ENCODE measurements at places on chromosomes 6 and 20.

DNA sequence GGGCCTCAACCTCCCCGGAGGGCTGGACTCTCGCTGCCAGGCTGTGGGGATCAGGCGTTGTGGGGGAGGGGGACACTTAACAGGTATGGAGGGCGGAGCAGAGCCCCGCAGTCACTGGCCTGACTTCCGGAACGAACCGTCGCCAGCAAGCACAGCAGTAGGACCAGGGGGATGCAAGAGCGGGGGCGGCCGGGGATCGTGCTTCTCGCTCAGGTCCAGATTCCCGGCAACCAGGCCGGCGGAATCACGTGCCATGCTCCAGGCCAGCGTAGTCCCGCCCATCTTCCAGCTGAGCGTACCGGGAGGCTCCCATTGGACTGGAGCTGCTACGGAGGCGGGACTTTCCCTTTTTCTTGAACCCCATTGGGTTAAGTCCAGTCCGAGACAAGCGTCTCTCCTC is 10.0 kb upstream of the POU5F1 start:
- DNase-seq: peak; percentile 33

DNA sequence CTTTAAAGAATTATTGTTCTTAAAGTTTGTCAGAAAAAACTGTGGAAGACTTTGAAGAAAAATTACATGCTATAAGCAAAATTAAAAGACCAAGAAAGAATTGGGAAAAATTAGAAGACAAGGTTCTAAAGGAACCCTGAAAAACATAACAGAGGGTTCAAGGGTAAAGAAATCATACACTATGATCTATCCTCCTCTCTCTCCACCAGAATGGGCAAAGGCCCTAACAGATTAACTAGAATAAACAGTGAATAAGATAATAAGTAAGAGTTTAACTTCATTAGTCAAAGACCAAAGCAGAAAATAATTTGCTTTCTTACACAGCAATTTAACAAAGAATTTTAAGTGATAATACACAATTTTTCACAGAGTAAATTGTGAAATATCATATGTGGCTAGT is 201.2 kb upstream of the PDE10A start:
- DNase-seq: no peak

DNA sequence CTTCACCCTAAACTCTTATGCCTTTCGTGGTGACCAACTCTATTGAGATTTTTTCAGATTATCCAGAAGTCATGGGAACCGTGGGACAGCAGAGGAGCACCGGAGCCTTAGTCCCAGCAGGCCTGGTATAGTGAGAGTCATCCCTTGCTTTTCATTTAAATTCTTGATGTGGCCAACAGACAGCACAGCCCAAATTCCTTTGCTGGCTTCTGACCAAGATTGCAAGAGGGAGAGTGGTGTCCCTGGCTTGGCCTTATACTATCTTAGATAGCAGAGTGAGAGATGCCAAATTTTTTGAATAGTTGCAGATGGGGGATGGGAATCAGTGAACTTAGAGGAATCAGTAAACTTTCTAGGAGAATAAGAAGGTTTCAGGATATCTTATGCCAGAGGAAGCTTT is 7.8 kb downstream of the STX11 start:
- DNase-seq: no peak

DNA sequence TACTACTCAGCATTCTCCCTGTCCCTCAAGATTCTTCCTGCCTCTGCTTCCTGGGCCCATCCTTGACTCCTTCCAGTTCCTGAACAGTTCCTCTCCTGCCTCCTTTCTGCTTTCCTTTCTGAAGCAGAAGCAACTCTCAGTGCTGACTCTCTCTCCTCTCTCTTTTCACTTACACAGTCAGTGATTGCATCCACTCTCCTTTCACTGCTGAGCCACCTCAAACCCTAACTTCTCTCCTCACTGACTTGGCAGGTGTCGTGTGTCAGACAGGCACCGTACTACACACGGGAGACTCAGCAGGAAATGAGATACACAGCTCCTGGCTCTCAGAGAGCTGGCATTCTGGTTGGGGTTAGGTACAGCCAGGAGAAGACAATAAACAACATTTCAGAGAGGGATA is 5.6 kb downstream of the ABHD16A start:
- no peak for DNase-seq

DNA sequence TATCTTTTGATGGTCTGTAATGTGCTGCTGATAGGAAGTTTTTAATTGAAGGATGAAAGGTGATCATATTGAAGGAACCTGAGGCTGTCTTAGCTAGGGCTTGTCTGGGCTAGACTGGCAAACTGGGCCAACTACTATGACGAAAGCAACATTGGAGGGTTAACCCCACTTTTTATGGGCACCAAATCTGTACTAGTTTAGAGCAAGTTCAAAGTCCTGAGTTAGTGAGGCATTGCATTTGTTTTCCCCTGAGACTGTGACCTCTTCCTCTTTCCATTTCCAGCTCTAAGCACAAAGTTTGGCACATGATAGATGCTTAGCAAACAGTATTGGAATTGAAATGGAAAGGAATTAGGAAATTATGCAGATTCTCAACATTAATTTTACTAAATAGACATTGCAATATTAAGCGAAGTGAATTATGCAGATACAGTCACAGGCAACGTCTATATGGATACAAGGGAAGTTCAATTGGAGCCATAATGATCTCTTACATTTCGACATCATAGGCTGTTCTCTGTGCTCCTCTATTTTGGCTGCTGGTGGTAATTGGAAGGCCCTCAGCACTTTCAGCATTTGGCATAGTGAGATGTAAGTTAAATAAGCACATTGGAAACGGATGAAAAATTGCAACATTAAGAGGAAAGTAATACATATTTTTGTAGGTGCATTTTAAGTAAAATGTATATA is 22.2 kb downstream of the CEP57L1 start:
- no peak for DNase-seq

- no peak for DNase-seq
Observed at GRCh38 chr6:15421945-15422733, 176.3 kb downstream of the JARID2 start.
